Stimulated activated naive CD4-positive, alpha-beta T cell treated with Interleukin-2 at 50 U/mL for 16 hours (primary cell): ENCODE measurements at places on chromosomes 1 and 21.
A peak's percentile ranks its signal among the peaks of the same experiment; 100 is the strongest.

- no peak for DNase-seq
Observed at GRCh38 chr1:53370369-53370961, 42.6 kb upstream of the LRP8 start.

DNA sequence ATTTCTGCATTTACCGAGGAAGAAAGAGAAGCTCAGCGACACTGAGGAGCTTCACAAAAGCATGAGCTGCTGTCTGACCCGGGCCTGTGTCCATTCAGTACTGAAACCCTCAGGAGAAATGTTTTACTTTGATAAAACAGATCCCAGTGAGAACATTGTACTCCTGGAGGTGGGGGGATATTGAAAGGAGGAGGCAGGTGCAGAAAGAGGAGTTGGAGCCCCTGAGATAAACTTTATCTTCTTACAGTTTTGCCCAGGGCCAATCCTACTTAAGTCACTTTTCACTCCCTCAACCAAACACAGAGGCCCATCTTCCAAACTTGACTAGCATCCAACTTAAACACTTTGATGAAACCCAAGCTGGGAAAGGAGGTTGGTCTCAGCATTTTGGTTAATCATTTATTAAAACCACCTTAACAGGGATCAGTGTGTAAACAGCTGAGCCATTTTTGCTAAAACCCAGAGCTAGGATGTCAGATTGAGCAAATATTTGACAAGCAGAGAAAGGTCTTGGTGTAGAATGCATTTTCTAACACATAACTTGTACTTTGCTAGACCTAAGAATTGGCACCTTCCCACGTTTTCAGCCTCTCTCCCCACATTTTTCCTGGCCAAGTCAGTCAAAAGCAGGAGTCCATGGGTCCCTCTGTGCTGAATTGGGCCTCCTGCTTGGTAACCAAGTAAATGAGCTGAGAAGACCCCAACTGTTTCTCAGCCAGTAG is 32.5 kb upstream of the SARS1 start:
- no peak for DNase-seq

DNA sequence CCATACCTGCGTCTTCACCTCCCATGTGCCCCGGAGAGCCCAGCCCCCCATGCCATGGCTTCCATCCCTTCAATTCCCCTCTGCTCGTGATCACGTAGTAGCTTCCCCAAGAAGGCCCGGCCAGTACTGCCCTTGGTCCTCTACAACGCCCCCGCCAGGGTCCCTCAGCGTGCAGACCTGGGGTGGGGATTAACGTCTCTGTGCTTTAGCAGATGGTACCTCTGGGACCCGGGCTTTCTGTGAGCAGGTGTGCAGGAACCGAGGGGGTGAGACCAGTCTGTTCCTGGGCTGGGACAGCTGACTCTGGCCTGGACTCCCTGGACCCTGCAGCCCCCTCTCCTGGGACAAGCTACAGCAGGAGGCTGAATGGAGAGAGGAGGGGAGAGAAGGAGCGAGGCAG is 1.2 kb downstream of the PLCH2 start:
- no peak for DNase-seq

- DNase-seq, result no peak
Observed at GRCh38 chr1:152118915-152119314, 3.7 kb upstream of the TCHH start.

- no peak for DNase-seq
Observed at GRCh38 chr21:18499761-18500376, 96.3 kb upstream of the TMPRSS15 start.

DNA sequence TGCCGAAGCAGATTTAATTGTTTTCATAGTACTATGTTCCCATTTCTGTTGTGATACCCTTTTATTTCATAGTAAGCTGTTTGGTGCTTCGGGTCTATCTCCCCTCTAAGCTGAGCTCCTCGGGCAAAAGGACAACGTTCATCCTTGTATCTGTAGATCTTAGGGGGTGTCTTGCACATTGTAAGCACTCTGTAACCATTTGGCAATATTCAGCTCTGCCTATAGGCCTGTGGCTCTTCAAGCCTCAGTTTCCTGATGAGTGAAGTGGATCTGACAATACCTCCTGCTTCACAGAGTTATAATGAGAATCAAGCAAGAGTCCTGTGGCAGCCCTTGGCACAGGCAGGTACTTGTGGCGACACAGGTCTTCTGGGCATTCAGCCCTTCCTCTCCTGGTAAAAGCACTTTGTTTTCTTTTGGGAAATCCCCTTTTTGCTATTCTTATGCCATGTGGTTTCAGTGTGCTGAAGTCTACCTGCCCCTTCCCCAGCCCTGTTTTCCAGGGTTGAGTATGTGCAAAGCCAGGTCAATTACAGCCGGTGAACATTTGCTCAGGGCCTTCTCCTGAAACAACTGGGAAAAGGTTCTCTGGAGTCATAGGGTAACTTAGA is 8.5 kb upstream of the EXO1 start:
- no peak for DNase-seq

DNA sequence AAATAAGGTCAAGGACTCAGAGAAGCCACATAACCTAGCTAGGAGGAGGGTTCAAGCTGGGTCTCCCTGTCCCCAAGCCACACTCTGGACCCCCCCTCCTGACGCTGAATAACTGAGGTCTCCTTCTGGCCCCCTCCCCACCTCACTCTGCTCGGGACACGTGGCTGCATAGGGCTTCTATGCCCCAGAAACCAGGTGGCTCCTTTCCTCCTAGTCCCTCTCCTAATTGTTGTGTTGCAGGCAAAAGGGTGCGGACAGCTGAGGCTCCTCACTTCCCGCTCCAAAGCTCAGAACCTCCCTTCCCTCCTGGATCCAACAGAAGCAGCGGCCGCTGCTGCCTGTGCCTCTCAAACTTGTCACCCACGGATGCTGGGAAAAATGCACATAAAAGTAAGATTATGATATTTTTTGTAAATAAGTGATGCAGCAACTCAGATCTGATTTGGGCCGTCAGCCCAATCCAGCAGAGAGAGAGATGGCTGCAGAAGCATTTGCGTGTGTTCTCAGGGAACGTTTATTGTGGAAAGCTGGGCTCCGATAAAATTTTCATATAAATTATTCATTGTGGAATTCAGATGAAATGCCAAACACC is 40.8 kb upstream of the C1orf174 start:
- DNase-seq, result no peak

GRCh38 chr1:34597877-34598514 is 156.9 kb upstream of the GJB5 start:
- peak; percentile 2 for DNase-seq

GRCh38 chr1:164891615-164892014 is 332.6 kb downstream of the PBX1 start:
- no peak for DNase-seq

- peak; percentile 51 for DNase-seq
Observed at GRCh38 chr1:167501515-167502191, 16.7 kb downstream of the CD247 start.

GRCh38 chr1:19315378-19316198 is 3.5 kb downstream of the SLC66A1 start:
- no peak for DNase-seq

GRCh38 chr1:61124696-61125095 is 42.3 kb downstream of the NFIA start:
- no peak for DNase-seq

DNA sequence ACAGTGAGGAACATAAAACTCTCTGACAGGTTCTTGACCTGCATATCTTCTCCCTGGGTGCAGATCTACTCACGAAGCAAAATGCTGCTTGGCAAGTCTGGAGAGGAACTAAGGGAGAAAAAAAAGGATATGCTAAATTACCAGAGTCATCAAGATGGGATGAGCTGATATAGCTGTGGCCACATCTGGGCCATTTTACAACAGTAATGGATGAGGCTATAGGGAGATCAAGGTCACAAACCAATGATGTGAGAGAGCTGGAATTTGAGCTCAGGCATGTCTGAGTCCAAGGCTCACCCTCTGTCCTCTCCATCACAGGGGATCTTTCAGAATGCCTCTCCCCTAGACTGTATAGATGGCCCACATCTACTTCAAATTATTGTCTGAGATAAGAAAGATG is 26.2 kb downstream of the ZMYND12 start:
- no peak for DNase-seq

DNA sequence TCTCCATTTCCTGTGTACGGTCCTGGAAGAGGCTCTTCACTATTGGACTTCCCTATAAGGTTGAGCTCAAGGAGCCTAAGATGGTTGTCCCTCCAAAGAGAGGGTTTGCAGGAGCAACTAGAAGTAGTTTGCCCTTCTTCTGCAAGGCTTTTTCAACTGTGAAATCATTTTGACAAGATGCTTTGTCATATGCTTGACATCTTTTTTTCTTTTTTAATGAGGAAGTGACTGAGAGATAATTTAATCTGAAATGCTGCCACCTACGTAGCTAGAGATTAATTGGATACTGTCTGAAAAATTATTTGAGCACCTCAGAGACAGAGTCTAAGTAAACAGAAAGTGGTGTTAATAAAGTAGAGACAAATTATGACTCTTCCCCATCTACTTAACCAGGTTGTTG is 97.0 kb downstream of the CHRM3 start:
- DNase-seq, result no peak

GRCh38 chr1:206699626-206700025 is 14.9 kb downstream of the MAPKAPK2 start:
- no peak for DNase-seq

DNA sequence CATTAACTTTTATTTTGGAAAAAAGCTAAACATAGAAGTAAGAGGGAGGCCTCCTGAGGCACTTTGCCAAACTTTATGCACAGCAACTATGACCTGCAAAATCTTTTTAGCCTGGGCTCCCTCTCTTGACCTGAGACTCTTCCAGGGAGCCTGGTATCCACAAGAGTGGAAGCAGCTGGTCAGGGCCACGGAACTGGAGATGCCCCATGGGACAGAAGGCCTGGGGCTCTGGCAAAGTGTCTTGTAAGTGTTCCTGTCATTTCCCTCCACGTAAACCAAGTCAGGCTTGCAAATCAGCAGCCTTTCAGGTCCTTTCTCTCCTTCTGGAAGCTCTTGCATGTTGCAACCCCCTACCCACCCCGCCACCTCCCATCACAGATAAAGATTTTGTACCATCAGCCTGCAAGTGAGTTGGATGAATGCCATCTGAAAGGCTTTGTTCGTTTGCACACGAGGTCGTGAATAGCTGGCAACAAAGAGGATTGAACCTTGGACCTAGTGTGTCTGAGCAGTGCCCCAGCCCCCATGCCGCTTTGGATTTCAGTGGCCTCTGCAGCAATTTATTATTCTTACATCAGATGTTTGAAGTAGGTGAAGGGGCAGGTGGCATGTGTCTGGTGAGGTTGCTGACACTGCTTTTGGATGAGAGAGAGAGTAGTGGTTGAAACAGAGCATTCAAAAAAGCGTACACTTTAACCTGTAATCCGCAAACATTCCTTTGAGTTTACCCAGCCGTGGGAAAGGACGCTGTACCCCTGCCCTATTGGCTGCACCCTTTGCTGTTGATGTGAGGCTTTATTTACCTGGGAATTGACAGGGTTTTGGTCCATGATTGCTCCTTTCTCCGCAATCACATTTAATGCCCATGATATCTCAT is 91.6 kb downstream of the GALNT2 start:
- no peak for DNase-seq

GRCh38 chr1:28150125-28150780 is 26.2 kb downstream of the PTAFR start:
- DNase-seq, result no peak

DNA sequence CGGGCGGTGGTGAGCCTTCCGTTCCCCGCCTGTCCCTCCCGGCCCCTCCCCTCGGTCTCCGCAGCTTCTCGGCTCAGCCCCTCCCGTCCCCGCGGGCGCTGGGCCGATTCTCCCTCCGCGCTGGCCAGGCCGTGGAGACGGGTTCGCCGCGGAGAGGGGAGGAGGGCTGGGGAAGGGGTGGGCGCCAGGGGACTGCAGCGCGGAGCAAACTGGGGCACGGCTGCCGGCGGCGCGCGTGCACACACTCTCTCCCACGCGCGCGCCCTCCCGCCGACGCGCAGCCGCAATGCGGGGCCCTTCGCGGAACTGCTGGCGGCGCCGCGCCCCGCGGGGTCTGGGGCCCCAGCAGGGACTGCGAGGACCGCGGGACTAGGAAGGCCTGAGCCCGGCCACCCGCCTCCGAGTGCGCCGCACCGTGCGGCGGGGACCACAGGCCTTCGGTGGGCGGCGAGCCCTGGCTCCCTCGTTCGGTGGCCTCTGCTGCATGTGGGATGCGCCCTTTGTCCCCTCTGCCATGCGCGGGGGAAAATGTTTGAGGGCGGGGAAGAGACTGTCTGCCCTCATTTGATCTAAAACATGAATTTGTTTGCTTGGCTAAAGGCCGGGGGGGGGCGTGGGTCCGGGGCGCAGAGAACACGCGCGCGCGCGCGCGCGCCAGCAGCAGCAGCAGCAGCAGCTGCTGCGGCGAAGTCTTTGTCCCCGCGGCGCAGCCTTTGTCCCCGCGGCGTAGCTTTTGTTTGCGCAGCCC is 90.7 kb upstream of the VAMP3 start:
- peak; percentile 45 for DNase-seq

- no peak for DNase-seq
Observed at GRCh38 chr21:37455504-37455911, 88.9 kb downstream of the DYRK1A start.

DNA sequence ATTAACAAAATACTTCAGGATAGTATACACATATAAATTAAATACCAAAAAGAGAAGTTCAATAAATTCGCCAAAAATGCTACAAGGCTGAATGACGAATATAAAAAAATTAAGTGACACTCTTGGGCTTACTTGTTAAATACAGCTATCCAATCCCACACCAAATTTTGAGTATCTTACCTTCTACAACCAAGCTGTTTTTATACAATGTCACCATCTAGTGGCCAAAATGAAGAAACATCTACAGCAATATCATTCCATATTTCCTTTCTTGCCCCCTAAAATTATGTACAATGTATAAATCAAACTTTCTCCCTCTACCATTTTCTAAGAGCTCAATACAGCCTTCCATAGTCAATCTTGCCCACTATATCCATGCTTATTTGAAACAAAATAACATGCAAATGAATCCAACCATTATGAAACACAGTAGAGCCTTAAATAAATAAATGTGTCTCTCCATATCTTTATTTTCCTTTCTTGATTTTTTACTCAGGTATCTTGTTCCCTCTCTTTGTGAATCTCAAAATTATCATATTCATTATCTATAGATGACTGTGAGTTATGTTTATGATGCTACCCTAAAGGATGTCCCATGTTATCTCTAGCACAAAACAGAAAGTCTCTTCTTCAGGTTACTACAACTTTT is 86.3 kb downstream of the ACBD6 start:
- DNase-seq, result no peak

DNA sequence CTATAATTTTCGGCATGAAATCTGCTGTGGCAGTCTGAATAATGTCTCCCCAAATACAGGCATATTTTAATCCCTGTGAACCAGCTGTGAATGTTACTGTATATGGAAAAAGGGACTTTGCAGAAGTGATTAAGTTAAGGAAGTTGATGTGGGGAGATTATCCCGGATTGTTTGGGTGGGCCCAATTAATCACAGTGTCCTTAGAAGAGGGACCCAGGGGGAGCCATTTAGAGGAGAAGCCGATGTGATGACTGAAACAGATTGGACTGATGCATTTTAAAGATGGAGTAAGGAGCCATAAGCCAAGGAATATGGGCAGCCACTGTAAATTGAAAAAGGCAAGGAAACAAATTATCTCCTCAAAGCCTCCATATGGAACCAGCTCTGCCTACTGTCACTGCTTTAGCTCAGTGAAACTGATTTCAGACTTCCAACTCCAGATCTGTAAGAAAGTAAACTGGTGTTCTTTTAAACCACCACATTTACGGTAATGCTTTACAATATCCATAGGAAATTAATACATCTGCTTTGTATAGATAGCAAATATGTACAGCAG is 61.1 kb upstream of the GPR88 start:
- DNase-seq, result no peak
